ENCODE measurements at places on chromosomes 7 and 10.

DNA sequence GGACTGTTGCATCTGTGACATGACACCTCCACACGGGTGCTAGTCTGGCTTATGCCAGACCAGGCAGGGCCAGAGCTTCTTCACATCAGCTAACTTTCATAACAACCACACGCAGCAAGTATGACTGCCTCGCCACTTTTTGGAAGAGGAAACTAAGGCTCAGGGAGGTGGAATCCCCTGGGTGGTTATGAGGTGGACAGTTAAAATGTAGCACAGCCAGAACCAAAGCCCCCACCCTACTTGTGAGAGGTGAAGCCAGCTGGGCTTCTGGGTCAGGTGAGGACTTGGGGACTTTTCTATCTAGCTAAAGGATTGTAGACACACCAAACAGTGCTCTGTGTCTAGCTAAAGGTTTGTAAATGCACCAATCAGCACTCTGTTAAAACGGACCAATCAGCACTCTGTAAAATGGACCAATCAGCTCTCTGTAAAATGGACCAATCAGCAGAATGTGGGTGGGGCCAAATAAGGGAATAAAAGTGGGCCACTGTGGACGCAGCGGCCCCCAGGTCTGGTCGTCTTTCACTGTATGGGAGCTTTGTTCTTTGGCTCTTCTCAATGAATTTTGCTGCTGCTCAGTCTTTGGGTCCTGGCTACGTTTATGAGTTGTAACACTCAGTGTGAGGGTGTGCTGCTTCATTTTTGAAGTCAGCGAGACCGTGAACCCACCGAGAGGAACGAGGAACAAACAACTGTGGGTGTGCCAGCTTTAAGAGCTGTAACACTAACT is 171.0 kb downstream of the PTPN20 start:
- DNase-seq = no peak

DNA sequence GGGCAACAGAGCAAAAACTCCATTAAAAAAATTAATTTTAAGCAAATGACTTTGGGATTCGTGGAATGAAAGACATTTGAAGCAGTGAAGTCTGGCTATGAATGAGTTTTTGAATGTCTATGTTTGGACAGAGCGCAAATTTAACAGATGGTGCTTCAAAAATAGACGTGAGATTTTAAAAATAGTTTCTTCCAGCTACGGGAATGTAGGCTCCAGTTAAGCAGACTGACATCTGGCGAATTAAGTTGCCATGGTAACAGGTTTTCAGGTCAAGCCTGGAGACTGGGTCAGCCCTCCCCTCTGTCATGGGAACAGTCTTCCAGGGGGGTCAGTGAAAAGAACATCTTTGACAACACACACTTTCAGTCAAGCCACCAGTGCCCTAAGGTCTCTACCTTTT is 62.0 kb downstream of the MYOF start:
- no peak for DNase-seq

GRCh38 chr10:130515670-130516069 is 379.5 kb downstream of the GLRX3 start:
- DNase-seq = no peak

DNA sequence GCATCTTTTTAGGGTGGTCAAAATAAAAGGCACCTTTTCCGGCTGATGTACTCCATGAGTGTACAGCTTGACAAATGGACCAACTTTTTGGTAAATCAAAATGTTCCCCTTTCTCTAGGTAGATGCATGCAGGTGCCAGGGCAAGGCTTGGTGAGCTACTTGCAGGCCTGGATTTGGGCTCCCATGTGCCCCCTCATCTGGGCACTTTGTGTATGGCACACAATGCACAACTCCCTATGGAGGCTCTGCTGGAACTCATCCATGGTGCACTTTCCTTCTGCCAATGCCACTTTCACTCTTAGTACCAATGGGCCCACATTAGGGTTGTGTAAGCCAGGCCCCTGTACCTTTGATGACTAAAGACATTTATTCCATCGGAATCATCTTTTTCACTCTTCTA is 300.8 kb downstream of the SDHAF3 start:
- DNase-seq = no peak

- no peak for DNase-seq
Measured at GRCh38 chr7:66036788-66037187, 38.8 kb upstream of the ASL start.

- DNase-seq = no peak
Measured at GRCh38 chr7:99249985-99250575, 22.6 kb upstream of the MYH16 start.

GRCh38 chr7:33645104-33645503 is 260.2 kb upstream of the BMPER start:
- DNase-seq = no peak

- no peak for DNase-seq
Measured at GRCh38 chr10:104824380-104825006, 183.4 kb downstream of the SORCS3 start.

GRCh38 chr7:114070246-114070645 is 151.4 kb upstream of the PPP1R3A start:
- DNase-seq = no peak

DNA sequence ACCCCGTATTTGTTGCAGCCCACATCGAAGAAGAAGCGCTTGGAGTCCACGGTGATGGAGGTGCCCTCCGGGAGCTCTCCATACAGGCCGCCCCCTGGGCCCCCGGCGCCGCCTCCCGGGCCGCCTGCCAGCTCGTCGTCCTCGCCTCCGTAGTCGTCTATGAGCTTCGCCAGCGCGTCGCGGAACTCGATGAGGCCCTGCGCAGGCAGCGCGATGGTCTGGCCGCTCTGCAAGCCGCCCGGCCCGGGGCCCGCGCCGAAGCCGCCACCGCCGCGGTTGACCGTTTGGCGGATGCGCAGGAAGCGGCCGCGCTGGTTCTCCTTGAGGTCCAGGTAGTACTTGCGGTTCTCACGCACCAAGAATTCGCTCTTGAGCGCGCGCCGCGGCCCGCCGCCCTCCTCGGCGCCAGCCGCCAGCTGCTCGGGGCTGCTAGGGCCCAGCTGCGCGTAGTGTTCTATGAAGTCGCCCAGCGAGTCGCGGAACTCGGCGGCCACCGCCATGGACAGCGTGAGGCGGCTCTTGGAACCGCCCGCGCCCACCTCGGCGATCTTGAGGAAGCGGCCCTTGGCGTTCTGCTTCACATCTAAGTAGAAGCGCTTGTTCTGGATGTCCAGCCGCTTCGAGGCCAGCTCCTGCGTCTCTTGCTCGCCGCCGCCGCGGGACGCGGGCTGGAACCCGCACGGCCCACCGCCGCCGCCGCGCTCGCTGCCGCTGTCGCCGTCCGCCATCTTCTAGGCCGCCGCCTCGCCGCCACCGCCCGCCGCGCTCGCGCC is 523 bp downstream of the PURB start:
- peak; percentile 77 for DNase-seq

DNA sequence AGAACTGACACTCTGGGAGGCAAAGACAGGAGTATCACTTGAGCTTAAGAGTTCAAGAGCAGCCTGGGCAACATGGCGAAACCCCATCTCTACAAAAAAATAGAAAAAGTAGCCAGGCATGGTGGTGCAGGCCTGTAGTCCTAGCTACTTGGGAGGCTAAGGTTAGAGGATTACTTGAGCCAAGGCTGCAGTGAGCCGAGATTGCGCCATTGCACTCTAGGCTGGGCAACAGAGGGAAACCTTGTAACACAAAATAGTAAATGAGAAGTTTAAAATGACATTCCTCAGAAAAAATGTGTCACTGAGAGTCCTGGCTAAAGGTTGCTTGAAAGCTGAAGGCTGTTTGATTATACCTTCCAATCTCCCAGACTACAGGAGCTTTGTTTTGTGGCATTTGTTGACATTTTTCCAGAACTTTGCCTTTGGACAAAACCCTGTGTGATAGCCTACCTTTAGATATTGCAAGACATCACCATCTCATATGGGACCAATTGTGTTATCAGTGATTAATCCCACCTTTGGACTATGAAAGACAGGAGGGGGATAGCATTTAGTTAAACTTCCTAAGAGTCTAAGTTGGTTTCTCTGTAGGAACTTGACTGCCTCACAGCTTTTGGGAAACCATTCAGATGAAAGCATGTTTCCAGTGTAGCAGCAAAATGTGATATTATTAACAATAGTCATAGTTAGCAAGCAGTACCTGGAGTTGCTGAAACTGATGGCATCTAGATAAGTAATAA is 5.3 kb downstream of the TNKS2 start:
- no peak for DNase-seq

DNA sequence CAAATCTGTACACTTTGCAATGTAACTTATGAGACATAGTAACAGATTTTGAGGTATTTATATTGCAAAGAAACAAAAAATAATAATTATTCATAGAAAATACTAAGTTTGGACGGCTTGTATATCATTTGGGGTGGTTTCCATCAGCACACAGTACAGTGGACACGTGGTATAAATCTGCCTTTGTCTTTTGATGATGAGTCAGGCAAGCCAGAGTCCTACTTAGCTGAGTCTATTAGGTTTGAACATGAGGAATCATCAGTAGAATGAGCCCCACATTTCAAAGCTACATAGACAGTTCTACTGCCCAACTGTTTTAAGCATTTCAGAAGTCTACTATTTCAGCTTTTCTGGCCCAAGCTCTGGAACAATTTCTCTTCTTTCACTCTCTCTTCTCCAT is 803.2 kb downstream of the PHTF2 start:
- DNase-seq = no peak

DNA sequence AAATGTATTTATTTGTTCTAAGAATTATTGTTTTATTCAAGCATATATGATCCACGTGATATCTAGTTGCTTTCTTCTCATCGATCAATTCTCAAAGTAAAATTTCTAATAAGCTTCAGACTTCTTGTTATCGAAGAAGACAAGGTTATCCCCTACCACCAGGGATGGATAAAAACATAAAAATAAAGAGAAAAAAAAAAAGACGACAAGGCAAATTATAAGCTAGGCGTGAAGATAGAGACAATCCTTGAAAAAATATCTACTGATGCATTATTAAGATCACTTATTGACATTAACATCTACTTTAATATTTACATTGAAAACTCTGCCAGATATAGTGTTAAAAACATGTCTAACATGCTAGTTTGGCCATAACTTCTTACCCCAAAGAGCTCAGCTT is 19.4 kb downstream of the PEX1 start:
- DNase-seq = no peak

DNA sequence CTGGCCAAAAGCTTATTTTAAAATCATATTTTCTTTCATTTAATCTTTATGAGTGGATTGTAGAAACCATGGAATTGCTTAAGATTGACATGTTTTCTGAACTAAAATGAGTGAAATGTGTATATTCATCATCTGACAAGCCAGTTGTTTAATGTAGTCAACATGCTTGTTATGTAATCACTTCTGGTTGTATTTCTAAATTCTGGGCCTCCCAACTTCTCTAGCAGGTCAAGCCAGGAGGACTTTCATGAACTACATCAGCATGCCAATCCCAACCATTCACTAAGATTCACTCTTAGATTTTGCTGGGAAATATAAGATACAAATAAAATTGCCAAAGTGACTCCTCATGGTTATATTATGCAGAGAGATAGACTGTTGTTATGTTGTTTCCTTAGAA is 21.1 kb upstream of the MAP3K8 start:
- no peak for DNase-seq

DNA sequence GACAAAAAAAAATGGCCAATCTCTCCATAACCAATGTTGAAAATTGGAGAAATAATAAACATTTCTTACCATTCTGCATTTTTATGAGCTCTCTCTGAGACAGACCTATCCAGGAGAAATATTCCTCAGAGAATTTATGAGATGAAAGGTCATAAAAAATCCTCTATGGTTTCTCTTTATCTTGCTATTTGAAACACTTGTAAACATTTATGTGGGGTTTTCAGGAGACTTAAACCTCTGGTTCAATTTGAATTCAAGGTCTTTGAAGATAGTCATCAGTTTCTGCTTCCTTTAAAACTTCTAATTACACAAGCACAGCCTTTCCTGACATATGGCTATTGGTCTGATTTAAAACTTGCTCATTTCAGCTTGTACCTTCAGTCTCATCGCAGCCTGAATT is 78.5 kb upstream of the APBB1IP start:
- DNase-seq = no peak

GRCh38 chr7:28738412-28738811 is 219.7 kb downstream of the TRIL start:
- no peak for DNase-seq

GRCh38 chr7:51227861-51228260 is 88.7 kb downstream of the COBL start:
- no peak for DNase-seq

GRCh38 chr10:74234569-74234968 is 83.5 kb downstream of the ADK start:
- DNase-seq = no peak

GRCh38 chr10:133110133-133110532 is 22.4 kb downstream of the ADGRA1 start:
- no peak for DNase-seq

- no peak for DNase-seq
Measured at GRCh38 chr10:132685101-132685891, 100.7 kb downstream of the NKX6-2 start.

DNA sequence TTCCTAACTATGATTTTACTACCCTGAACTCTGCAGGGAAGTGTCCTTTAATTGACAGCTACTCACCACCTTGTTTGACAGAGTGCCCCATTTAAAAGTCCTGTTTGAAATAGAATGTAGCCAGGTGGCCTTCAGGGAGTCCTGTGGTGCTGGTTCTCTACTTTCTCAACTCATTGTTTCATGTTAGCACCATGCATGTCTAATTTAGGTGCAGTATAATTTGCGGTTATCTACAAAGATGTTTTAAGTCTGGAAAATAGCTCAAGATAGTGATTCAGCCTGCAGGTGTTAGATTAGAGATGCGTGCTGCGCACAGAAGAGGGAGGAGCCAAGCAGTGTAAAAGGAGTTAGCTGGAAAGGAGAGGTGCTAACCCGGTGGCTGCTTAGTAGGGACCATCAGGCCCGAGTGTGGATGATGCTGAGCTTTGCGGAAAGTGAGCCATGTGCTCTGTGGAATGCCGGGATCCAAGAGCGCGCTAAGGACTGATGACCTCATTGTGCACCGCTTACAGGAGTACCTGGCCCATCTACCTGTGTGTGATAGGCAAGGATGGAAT is 1.2 kb downstream of the CCM2 start:
- peak; percentile 67 for DNase-seq

DNA sequence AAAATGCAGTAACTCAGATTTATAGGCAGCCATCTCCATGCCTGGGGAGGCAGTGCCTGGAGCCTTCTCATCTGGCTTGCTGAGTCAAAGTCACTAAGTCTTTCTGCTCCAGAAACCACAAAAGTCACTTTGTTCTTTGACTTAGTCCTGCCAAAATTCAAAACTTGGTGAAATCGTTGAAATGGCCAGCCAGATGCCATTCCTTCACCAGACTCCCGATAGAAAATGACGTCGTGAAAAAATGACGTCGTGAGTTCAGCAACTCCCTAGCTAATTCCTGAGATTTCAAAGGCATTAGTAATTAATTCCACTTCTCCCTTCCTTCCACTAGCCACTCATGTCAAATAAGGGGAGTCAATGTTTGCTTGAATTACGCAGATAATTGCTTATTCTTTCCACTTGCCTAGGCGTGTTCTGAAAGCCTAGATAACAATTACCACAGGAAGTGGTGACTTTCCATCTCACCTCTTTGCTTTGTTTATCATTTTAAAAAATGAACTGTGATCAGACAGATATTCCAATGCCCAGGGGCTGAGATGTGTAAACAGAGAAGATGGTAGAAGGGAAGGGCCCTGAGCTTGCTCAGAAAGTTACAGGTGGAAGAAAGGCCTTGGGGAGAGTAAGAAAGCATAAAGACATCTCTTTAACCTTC is 48.5 kb upstream of the OSBPL3 start:
- DNase-seq = no peak

GRCh38 chr10:86389441-86390193 is 23.0 kb upstream of the GRID1 start:
- DNase-seq = no peak
